ENCODE measurements at places on chromosomes 2 and 18.
A peak's percentile ranks its signal among the peaks of the same experiment; 100 is the strongest.

- no peak for DNase-seq
Observed at GRCh38 chr2:241314226-241315092, 1.0 kb downstream of the HDLBP start.

GRCh38 chr2:15377202-15377601 lies 183.9 kb downstream of the NBAS start:
- no peak for DNase-seq

DNA sequence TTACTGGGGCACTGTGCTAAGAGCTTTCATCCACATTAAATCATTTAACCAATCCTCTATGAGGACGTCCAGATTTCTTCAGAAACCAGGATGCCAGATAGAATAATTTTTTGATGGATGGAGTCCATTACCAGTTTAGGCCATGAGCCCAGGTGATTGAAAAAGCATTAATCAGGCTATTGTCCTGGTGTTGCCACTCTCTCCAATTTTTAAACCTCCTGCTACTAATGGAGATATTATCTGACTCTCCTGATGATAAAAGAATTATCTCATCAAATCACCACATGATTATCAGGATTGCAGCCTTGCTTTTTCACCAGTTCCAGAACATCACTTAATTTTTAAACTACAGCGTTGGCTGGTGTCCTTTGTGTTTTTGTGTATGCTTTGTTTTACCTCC lies 402.2 kb downstream of the CLIP4 start:
- DNase-seq, result no peak

DNA sequence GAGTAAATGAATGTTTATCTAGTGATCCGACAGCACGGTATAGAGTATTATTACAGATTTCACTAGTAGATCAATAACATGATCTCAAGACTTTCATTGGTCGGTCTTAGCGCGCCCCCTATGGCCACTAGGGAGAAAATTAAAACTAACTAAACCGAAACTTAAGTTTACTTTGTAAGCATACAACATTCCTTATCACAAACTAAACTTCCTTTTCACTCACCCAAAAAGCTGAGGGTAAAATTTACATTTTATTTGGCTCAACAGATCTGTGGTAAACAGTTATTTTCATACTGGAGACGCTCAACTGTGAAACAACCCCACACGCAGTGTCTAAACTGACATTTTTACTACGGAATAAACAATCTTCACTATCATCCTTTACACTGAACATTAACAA lies 215.6 kb upstream of the MAP2 start:
- DNase-seq, result no peak

- no peak for DNase-seq
Observed at GRCh38 chr2:146433116-146433875, 1411.5 kb upstream of the ACVR2A start.

DNA sequence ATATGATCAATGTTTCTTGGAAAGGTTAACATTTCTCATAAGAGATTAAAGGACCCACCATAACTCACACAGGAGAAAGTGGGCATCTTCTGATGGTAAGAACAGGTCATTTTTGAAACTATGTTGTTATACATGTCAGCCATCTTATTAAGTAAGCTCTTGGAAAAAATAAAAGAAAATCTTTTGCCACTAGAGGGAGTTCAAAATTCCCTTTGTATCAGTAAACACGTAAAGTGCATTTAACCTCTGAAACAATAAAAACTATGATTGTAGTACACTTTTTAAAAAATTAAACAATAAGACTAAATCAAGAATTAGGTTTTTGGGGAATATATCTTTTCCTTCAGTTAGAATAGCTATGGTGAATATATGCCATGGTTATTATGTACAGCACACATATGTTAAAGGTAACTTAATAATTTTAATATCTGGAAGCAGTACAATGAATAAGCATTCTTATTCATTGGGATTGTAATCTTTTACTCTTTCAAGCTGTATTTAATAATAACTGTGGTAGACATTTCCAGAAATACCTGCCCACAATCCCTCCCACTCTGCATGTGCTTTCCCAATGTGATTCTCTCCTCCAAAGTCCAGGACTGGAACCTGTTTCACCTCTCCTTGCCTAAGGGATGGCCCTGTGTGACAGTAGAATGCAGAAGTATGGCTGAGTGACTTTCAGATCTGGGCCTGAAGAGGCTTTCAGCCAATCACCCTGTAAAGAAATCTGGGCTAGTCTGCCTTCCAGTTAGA lies 64.2 kb downstream of the RBMS1 start:
- no peak for DNase-seq

GRCh38 chr2:3667151-3667631 lies 9.2 kb downstream of the ALLC start:
- DNase-seq, result no peak

DNA sequence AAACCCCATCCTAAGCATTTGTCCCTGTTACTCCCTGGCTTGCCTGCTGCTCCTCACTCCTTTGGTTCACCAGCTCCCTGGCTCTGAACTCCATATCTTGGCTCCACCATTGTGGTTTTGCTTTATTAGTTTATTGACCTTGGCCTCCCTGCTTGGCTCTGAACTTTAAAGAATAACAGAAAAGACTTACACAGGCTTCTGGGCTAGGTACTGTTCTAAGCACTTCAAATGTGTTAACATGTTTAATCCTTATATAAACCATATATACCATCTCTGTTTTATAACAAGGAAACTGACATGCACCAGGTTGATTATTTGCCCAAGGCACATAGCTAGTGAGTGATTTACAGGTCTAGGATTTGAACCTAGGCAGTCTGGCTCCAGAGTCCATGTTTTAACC lies 149.7 kb upstream of the CAPN13 start:
- DNase-seq, result no peak

GRCh38 chr2:30046396-30046795 lies 100.4 kb upstream of the YPEL5 start:
- no peak for DNase-seq

DNA sequence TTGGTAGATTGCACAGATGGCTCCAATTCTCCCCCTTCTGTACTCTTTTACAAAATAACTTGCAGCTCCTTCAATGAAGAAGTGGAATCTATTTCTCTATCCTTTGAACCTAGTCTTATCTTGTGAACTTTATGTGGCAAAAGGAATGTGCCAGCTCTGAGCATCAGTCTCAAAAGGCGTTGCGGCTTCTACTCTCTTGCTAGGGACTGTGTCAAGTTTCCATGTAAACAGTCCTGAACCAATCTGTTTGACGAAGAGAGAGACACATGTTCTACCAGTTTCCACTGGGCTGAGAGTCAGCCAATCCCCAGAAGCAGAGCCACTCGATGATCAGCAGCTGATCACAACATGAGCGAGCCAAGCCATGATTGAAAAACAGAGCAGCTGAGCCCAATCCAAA lies 439.7 kb upstream of the SETBP1 start:
- no peak for DNase-seq

DNA sequence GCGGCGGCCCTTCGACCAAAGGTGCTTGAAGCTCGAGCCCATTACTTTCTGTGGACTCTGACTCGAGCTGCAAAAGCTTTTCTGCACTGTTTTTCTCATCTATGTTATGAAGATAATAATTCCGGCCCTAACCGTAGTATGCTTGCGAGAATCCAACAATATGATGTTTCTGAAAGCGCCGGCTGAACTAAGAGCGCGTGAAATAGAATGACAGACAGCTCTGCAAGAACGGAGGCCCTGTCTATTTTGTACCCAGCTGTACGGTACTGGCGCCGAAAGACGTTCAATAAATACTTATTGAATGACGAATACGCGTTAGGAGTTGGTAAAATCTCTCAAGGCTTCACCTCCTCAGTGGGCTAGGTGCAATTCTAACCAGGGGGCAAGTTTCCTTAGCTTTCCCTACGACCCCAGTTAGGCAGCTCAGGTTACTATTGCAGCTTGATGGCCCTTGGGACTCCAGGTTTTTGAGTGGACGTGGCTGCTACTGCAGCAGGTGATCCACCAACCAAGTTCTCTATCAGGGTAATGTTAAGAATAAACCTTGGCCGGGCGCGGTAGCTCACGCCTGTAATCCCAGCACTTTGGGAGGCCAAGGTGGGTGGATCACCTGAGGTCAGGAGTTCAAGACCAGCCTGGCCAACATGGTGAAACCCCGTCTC lies 570 bp downstream of the SCRN3 start:
- peak; percentile 1 for DNase-seq

DNA sequence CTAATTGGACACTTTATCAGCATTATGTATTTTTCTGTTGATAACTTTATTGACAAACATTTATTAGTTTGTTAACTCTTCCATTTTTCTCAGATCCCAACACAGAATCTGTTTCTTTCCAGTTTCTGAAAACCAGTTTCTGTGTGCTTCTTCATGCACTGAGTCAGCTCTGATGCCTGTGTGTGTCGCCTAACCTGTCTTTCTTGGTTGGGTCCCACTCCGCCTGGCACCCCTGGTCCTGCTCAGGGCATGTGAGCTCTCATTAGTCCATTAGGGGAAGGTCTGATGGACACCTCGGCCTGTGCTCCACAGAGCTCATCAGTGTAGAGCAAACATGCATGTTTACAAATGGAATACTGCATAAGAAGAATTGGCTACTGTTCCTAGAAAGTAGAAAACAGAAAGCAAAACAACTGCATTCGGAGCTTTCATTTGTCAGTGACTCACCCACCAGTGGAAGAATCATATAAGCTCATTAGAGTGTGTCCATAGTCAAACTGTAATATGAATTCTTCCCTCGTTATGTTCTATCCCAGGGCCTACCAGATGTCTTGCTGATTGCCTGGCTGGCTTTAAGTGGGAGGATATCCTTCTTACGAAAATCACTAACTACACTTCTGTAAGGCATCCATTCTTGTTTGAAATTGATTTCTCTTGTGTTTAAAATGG lies 137.7 kb downstream of the SNTG2 start:
- no peak for DNase-seq

- no peak for DNase-seq
Observed at GRCh38 chr18:52824126-52824525, 484.1 kb downstream of the DCC start.
